Nucleus accumbens (tissue), 56 donors: ENCODE measurements at places on chromosomes 3 and 15.

DNA sequence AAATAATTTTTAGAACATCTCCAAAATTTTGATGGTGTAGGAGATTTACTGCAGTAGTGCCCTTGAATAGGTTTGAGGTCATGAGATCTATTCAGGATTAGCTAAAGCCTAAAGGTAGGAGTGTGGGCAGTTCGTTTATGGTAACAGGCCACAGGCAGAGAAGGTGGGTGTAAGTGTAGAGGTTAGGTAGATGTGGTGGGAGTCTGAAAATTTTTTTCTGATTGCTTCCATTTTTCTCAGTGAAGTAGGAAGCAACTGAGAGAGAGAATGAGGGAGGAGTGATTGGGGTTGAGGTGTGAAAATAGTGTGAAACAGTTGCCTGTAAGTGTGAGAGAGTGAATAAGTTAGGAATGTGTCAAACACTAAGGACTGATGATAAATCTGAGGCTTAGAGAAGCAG, 2.2 kb upstream of the ELL3 start:
- no peak for DNase-seq

- no peak for DNase-seq
Observed at GRCh38 chr3:136645915-136646314, 106.3 kb downstream of the STAG1 start.

- DNase-seq, result no peak
Observed at GRCh38 chr3:140469491-140469890, 208.4 kb upstream of the TRIM42 start.

DNA sequence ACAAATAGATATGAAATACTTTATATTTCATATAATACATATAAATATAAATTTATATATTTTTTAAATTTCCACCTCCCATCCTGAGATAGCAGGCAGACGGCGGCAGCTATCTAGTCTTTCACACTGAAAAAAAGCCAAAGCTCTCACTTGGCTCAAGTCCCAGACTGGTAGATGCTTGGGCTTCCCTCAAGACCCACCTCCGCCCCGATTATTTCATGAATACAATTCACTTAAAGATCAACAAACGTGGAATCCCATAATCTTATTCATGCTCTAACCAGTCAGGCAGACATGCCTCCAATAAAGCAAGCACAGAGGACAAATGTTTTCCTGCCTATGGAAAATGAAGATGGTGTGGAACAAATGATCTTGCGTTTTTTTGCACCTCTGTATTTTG, 275.9 kb upstream of the NR2F2 start:
- no peak for DNase-seq

DNA sequence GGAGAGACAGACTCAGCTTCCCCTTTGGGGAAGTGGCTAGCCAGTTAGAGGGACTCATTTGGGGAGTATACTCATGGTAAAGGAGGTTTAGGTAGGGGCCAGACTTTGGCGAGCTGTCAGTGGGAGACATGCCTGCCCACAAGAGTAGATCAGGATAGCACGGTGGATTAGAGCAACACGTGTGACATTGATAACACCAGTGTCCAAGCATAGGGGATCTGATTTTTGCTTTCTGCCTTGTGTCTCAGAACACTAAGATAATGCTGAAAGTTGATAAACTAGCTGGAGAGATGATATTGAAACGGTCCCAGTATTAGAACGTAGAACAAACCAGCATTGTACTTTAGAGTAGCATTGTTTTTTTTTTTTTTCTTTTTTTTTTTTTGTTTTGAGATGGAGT, 25.9 kb downstream of the MAP6D1 start:
- DNase-seq, result peak; percentile 50

GRCh38 chr3:101850246-101851051, 1.1 kb downstream of the NFKBIZ start:
- DNase-seq, result no peak

DNA sequence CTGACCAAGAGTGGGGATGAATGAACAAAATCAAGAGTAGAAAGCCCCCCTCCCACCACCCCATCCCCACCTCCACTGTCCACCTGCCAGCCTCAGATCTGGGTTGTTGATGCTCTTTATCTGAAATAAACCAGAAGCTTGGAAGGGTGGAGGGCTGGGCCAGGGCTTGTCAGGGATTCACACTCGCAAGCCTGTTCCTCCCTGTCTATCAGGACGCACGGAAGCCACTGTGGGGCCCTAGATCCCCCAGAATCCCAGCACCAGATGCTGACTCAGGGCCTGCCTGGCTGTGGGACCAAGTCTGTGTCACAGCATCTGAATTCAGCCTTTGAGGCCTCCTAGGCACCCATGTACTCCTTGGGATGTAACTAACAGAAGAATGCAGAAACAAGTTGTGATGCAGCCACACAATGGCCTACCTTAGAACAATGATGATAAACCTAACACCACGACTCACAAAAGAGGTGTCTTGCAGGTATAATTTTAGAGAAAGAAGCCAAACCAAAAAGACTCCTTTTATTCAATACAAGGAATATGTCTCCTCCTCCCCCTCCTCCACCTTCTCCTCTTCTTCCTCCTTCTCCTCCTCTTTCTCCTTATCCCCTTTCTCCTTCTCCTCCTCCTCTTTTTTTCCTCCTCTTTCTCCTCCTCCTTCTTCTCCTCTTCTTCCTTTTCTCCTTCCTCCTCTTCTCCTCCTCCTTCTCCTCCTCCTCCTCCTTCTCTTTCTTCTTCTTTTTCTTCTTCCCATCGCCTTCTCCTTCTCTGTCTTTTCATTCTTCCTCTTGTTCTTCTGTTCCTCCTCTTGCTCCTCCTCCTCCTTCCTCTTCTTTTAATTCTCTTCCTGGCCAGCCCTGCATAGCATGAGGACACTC, 234.7 kb downstream of the PLCL2 start:
- DNase-seq, result no peak

DNA sequence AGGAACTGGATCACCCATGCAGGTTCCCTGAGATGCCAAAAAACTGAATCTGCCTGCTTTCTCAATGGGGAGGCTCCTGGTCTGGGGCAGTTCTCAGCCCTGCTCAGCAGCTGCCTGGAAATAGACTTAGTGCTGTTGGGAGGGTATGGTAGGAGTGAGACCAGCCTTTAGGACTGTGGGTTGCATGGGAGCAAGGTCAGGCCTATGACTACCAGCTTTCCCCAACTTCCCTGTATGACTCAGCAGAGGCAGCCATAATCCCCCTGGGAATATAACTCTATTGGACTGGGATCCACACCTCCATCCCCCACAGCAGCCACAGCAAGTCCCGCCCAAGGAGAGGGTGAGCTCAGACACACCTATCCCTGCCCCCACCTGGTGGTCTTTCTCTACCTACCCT, 87.0 kb downstream of the CFAP44 start:
- no peak for DNase-seq

DNA sequence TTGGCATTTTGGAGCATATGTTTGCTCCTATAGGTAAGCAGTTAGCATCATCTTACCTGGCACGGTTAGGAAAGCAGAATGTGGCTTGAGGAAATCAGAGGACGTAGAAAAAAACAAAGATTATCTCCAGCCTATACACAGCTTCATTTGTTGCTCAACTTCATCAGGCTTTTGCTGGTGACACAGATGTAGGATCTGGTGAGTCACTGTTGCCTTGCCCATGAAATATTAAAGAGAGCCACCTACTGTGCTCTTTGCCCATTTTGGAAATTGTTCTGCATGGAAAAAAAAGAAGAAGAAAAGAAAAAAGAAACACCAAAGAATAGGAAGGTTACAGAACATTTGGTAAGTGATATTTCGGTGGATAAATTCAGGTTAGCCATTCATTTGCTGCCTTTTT, 3.8 kb downstream of the IL1RAP start:
- DNase-seq, result no peak

GRCh38 chr3:45509038-45509767, 85.3 kb upstream of the LIMD1 start:
- peak; percentile 72 for DNase-seq

- no peak for DNase-seq
Observed at GRCh38 chr3:183949690-183950089, 65.0 kb upstream of the PARL start.

GRCh38 chr3:9226326-9226725, 23.1 kb downstream of the SRGAP3 start:
- DNase-seq, result no peak

DNA sequence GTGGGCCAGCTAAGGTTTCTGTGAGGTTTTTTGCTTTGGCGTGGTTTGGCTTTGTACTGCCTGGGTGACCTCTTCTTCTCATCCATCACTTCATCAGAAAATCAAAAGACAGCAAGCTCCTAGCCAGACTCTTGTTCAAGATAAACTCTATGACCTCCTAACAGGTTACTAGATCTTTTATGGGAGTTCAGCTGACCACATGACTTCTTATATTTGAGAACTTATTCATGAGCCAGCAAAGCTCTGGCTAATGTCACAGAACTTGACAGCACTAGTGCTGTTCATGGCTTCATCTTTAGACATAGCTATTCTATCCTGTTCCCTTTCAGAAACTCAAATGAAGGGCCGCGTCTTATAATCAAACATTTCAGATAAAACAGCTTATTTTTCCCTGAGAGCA, 527.1 kb upstream of the GOLIM4 start:
- no peak for DNase-seq
